8988T (cell line): ENCODE measurements at places on chromosomes 1 and 21.

DNA sequence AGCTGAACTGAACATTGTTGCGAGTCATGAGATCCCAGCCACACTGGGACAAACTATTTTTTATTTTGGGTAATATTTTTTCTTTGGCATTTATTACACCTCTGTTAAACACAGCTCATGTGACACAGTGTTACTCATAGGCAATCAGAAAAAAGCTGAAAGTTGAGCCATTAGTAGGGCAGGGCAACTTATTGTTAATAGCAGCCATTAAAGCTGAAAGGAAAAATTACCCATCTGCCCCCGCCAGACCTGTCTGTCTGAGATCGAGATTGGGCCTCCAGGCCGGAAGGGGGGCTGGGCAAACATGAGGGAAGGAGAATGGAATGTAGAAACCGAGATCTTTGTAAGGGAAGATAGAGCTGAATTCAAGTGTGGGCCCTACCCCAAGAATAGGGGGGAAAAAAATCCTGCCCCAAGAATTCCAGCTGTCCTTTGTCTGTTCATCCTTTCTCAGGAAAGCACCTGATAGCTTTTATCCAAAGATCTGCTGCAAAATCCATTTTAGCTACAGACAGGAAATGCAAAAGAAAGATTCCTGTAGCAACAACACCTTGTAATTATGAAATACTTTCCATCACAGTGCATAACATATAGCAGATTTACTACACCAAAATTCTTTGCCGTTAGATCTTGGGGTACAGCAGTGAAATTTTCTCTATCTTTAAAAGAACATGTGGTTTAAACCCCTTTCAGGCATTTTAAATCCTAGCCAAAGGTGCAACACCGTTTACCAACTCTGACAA lies 212.8 kb downstream of the PBX1 start:
- DNase-seq = no peak

GRCh38 chr1:24501371-24502064 lies 1.1 kb upstream of the RCAN3 start:
- DNase-seq = no peak

DNA sequence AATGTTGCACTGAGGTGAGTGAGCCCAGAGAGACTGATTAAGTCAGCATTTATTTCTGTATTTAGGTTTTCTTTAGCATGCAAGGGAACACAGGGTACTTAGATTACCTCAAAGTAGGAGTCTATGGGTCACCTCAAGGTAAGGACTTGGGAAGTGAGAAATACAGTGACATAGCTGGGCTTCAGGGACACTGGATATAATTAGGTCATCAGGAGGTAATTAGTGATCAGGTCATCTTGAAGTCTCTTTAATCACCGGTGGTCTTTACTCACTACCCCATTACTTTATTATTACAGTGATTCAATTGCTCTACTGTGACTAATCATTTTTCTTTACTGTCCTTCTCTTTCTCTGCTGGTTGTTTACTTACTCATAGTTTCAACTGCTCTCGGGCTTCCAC lies 59.9 kb upstream of the KCNK1 start:
- DNase-seq = no peak

GRCh38 chr1:5526385-5526750 lies 465.9 kb downstream of the NPHP4 start:
- no peak for DNase-seq

DNA sequence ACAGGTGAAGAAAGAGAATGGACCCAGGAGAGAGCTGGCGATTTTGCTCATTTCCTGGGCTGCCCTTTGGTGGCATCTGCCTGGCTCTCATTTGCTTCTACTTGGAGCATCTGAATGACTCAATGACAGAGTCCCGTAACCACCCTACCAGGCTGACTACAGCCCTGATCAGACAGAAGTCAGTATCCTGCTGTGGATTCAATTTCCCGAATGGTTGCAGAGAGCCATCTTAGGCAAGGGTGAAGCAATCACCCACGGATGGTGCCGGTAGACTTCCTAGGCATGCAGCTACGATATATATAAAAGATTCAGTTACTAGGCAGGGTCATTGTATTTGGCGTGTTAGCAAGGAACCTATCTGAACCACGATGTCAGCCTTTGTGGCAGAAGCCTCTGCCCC lies 10.2 kb downstream of the AJAP1 start:
- no peak for DNase-seq

- no peak for DNase-seq
These were observed 40.3 kb downstream of the BTG3 start for GRCh38 chr21:17572431-17572830.

GRCh38 chr1:17671741-17672140 lies 83.4 kb upstream of the ACTL8 start:
- DNase-seq = no peak

- no peak for DNase-seq
These were observed 140.5 kb upstream of the MAP1LC3C start for GRCh38 chr1:242139442-242139841.

DNA sequence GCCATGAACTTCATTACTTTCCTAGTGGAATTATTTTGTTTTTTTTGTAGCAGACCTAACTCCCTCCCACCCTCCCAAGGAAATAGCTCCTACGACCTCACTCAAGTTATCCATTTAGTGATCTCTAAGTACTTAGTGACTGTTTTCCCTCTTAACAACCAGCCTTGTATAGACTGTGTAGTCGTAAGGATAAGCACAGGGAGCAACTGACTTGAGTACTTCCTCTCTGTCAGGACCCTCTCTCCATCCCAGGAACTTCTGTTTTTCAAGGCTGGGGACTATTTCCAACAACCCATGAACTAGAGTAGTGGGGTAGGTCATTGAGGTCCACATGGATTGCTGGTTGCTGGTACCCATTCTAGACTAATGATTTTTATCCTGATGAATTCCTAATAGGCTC lies 1.9 kb downstream of the AGO1 start:
- DNase-seq = no peak

GRCh38 chr1:160863061-160863773 lies 530 bp upstream of the CD244 start:
- DNase-seq = no peak

DNA sequence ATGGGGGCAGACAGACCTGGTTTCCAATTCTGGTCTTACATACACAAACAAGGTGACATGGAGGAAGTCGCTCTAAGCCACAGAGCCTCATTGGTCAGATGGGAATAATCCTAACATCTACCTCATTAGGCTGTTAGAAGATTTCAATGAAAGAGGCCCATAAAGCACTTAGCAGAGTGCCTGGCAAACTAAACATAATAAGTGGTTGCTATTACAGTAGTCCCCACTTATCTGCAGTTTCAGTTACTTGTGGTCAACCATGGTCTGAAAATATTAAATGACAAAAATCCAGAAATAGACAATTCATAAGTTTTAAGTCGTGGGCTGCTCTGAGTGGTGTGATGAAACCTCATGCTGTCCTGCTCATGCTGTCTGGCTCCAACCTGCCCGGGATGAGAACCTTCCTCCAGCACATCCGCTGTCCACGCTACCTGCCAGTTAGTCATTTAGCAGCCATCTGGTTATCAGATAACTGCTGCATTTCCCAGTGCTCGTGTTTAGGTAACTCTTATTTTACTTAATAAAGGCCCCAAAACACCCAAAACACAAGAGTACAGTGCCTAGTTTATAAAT lies 112.3 kb downstream of the DDX20 start:
- DNase-seq = no peak

GRCh38 chr1:84174051-84174556 lies 30.0 kb downstream of the PRKACB start:
- no peak for DNase-seq

DNA sequence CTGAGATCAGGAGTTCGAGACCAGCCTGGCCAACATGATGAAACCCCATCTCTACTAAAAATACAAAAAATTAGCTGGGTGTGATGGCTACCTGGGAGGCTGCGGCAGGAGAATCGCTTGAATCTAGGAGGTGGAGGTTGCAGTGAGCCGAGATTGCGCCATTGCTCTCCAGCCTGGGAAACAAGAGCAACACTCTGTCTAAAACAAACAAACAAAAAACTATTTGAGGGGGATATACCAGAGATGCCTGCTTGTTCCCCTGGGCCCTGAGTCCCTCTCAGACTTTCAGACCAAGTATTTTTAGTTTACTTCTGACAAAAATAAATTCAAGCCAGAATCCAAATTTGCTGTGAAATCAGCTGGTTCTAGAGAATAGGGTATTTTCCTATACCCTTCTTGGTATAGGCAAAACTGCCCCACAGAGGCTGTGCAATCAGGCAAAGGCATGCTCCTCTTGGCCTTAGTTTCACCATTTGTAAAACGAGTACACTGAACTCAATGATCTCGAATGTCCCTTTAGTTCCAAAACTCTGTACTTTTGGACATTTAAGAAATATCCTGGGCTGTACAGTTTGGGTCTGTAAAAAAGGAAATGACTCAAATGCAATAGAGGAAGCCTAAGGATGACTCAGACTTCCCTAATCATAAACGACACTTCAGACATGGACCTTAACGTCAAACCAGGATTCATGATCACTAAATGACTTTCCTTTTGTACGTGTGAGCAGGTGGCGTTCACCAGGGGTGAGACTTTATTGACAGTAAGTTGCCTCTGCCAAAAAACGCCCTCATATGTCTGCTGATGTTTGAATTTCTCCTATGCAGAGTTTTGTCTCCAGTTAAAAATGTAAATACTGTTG lies 16.1 kb downstream of the ENSA start:
- DNase-seq = peak; percentile 15

GRCh38 chr1:205590777-205591513 lies 40.9 kb downstream of the ELK4 start:
- DNase-seq = no peak

GRCh38 chr1:53655931-53656746 lies 82.8 kb downstream of the GLIS1 start:
- no peak for DNase-seq

GRCh38 chr21:45643021-45643980 lies at the start of gene PCBP3:
TSS of gene PCBP3 (plus strand) at chr21:45643725. CDS start at chr21:45850086, 206,361 bp downstream.
- peak; percentile 59 for DNase-seq

- DNase-seq = no peak
These were observed 308.0 kb downstream of the MATN1 start for GRCh38 chr1:30415171-30415940.

GRCh38 chr1:40848530-40849189 lies 13.5 kb downstream of the CITED4 start:
- DNase-seq = no peak

DNA sequence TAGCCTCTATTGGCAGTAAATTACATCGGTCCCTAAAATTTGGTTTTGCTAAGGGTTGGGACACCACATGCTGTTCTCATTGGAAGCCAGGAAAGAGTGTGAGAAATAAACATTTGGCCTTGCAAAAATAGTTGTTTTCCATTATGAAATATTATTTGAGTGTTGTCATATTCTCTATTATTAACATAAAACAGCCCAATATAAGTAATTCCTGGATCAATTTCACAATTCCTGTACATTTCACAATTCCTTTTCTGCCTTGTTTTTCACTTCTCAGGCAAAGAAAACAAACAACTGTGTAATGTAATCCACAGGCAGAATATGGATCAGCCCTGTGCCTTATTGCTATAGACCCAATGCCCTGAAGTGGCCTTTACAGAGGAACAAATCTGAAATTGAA lies 40.5 kb downstream of the C1orf87 start:
- no peak for DNase-seq

DNA sequence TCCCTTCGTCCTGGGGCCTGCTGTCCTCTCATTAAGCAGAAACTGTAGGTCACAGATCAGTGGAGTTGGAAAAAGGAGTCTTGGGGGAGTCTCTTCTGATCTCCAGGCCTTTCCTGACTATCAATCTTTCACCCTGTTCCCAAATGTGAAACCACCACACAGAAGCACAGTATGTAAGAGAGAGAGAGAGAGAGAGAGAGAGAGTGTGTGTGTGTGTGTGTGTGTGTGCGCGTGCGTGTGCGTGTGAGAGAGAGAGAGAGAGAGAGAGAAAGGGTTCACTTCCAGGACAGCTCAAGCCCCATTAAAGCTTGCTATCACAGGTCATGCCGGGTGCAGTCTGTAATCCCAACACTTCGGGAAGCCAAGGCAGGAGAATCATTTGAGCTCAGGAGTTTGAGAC lies 1.5 kb upstream of the TTC24 start:
- no peak for DNase-seq

DNA sequence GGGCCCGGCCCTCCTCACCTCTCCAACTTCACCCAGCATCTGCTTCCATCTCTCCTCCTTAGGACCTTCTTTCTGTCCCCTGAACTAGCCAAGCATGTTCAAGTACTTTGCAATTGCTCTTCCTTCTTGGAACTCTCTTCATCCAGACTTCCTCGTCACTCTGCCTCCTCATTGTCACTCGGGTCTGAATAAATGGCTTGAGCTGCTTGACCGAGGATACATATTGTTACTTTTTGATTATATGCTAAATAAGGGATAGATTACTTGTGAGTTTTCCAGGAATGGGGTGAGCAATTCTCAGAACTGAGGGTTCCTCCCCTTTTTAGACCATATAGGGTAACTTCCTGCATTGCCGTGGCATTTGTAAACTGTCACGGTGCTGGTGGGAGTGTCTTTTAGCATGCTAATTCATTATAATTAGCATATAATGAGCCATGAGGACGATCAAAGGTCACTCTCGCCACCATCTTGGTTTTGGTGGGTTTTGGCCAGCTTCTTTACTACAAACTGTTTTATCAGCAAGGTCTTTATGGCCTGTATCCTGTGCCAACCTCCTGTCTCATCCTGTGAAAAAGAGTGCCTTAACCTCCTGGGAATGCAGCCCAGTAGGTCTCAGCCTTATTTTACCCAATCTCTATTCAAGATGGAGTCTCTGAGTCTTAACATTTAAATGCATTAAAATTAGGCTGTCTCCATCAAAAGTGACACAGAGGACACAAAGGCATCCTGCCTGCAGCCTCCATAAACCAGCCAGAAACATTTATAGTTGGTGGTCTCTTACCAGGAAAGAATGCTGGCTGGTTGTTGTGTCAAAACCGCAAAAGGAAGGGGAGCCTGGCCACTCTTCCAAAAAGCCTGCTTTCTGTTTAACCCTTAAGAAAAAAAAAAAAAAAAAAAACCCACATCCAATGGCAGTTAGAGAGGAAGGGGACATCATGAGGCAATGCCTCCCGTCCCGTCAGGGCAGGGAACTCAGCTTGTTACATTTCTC lies 179.3 kb downstream of the KAZN start:
- no peak for DNase-seq

DNA sequence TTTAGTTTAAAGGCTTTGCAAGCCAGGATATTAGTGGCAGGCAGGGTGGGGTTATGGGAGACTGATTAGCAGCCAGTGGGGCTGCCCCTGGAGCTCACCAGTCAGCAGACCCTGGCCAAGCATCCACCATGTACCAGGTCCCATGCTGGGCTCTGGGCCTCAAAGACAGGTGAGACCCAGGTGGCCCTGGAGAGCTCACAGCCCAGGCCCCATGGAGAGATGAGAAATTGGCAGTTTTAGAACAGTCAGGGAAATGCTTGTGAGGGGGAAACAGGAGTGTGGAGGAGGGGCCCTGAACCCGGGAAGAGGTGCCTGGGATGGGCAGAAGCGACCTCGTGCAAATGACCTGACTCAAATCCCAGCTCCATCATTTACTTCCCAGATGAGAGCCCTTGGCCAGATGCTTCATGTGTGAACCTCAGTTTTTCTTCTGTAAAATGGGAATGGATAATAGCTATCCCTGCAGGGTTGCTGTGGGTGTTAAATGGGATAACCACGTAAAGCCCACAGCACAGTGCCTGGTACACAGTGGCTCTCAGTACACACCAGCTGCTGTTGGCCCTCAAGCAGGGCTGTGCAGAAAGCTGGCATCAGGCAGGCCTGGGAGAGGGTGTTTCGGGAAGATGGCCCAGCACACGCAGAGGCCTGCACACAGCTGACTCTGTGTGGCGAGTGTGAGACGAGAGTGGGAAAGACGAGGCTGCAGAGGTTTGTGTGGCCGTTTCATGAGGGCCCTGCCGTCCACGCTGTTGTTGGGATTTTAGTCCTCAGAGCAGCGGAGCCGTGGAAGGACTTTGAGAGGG lies 518.5 kb downstream of the PTPRU start:
- no peak for DNase-seq

- DNase-seq = no peak
These were observed 9.1 kb downstream of the PYCR2 start for GRCh38 chr1:225914947-225915346.
